ENCODE measurements at places on chromosomes 16 and 17.

DNA sequence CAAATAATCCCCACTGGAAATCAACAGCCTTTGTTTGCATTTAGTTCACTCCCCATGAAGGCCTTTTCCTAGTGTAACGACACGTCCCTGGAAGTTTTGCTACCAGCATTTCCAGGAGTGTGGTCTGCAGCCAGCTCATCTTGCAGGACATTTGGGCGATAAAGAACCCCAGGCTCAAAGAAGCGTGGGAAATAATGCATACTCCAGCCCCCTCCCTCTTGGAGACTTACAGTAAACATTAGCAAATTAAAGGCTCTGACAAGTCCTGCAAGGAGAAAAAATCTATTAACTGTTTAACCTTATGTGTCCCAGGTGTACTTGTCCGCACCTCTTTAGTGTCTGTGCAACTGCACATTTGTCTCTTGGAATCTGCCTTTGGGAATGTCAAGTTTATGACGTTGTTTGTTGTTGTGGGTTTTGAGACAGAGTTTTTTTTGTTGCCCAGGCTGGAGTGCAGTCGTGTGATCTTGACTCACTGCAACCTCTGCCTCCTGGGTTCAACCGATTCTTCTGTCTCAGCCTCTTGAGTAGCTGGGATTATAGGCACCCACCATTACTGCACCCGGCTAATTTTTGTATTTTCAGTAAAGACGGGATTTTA is 131.1 kb downstream of the ABCC1 start:
- DNase-seq = no peak

DNA sequence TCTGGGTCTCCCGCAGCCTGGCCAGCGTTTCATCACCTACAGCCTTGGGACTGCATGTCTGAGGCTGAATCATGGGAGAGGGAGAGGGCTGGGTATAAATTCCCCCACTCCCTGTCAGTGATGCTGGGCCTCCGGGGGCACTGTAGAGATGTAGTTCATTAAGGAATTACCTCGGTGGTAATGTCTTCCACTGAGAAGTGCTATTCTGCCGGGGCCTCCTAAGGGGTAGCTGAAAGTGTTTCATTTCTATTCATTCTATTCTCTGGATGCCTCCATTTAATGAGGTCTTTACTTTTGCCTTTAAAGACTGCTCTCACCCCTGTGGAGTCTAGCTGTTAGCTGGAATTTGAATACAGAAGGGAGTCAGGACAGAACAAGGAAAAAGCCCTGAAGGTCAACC is 116.4 kb upstream of the HS3ST4 start:
- DNase-seq = no peak

DNA sequence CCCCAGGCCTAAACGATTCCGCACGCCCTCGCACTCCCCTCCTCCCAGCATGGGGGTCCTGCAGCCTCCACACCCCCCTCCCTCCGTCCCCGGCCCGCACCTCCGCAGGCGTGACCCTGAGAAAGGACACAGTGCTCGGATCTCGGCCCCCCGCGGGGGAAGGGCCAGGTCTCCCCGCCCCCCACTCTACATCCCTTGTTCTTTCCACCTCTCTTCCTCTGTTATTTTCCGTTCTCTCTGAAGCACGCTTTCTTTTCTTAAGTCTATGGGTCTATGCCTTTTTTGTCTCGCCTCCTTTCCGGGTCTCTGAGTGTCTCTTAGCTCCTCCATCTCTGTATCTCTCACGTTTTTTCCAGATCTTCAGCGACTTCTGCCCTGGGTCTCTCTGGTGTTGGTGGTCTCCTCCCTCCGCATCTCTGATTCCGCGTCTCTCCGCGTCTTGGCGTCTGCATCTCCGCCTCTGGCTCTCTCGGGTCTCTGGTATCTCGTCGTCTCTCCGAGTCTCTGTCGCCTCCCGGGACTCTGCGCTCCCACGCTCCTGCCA is 2.1 kb upstream of the HES7 start:
- DNase-seq = peak; percentile 13

GRCh38 chr16:1375741-1376410 is 24.1 kb downstream of the GNPTG start:
- DNase-seq = no peak

DNA sequence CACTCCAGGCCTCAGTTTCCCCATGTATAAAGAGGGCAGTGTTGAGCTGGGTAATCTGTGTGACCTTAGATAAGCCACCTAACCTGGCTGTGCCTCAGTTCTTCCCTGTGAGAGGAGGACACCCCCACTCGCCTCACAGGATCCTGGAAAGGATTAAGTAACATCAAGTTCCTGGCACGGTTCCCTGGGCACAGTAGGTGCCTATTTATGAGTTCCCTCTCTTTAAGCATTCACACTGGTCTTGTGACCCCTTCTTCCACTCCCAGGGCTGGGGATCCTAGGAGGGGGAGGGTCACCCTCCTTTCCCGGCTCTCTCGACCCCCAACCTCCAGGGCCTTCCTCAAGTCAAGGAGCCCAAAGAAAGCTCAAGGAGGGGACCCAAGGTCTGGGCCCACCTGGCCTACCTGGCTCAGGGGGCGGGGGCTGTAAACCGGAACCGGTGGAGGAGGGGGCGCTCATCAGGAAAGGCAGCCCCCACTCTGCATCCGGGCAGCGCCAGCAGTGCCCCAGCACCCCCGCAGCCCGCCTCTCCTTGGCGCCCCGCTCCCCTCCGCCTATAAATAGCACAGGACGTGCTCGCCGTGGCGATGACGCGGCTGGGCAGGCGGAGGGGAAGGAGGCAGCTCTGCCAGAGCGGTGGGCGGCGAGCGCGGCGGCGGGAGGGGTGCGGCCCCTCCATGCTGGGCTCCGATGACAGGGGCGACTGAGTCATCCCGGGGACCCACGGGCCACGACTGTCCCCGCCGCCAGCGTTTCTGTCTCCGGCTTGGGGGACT is 9.4 kb downstream of the RPL19 start:
- peak; percentile 80 for DNase-seq

GRCh38 chr17:11026903-11027302 is 189.0 kb upstream of the PIRT start:
- DNase-seq = no peak

- DNase-seq = no peak
These were observed 13.5 kb upstream of the DPEP1 start for GRCh38 chr16:89599902-89600301.

DNA sequence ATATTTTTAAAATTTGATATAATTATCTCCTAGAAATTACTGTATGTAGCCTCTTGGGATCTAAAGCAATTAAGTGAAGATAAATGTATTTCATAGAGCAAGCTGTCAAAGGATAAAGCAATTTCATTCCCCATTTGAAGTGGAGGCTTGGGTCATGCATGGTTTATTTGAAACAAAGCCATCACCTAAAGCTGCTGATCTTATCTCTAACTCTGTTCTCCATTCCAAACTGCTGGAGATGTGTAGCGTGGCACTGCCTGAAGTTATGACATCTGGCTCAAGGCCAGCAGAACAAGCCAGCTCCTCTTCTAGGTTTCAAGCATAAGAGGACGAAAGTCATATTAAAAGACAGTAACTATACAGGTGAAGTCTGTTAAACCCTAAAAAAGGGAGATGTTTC is 83.9 kb downstream of the HIC1 start:
- DNase-seq = peak; percentile 83

- DNase-seq = no peak
These were observed 383.0 kb upstream of the PMFBP1 start for GRCh38 chr16:72554935-72555334.

DNA sequence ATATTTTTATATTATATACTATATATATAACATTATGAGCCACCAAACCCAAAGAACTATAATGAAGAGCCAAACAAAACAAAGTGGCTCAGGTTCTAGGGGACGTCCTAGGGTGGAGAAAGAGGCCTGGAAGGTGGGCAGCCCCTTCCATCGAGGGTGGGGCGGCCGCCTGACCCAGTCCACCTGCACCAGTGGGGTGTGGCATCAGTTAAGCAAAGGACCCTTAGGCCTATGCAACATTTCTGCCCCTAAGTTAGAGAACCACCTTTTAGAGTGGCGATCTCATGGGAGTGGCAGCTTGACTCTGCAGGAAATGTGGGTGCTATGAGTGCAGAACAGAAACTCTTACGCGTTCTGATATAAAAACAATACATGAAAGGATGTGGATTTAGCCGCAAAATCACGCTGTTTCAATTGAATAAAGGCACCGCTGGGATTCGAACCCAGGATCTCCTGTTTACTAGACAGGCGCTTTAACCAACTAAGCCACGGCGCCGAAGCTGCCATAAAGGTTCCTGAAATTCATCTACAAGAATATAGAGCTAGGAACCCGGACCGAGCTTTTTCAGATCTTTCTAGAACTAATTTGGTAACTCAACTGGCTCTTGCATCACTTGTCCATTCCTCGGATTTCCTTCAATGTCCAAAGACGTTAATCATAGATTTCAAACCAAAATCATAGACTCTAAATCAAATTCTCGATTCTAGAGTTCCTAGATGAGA is 15.6 kb upstream of the AURKB start:
- DNase-seq = no peak

DNA sequence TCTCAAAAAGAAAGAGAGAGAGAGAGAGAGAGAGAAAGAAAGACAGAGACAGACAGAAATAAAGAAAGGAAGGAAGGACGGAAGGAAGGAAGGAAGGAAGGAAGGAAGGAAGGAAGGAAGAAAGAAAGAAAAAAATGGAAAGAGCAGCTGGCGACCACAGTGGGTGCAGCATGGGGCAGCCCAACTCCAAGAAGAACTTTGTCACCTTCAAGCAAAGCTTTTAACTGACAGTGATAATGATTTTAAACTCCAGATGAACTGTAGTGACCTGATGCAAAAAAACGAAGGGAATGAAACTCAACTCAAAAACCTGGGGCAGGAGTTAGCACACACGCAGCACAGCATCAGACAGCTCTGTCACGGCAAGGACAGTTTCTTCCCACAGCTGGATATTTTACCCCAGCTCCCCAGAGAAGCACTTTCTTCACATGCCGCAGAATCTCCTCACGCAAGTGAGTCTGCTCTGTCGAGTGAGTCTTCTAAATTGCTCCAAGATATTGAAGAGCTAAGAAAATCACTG is 5.0 kb upstream of the ARHGAP17 start:
- DNase-seq = no peak

GRCh38 chr16:87212026-87212425 is 105.2 kb downstream of the C16orf95 start:
- no peak for DNase-seq

GRCh38 chr16:47523342-47524006 is 62.3 kb downstream of the PHKB start:
- no peak for DNase-seq
